ENCODE measurements at places on chromosomes 4 and X.

DNA sequence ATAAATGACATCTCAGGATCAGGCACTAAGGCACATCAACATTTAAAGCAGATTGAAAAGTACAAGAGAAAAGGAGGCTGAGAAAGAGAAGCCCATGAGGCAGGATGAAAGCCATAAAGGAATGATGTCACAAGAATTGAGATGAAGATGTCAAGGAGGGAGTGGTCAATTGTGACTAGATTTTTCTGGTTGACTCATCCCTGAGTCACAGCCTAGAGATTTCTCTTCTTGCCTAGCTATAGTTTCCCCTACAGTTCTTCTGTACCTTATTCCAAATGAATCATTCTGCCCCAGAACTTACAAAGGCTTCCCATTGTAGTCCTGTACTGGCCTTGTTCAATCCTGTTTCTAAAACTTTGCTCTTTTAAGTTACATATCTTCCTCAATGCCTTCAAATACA is 3.4 kb upstream of the USP53 start:
- DNase-seq: no peak

DNA sequence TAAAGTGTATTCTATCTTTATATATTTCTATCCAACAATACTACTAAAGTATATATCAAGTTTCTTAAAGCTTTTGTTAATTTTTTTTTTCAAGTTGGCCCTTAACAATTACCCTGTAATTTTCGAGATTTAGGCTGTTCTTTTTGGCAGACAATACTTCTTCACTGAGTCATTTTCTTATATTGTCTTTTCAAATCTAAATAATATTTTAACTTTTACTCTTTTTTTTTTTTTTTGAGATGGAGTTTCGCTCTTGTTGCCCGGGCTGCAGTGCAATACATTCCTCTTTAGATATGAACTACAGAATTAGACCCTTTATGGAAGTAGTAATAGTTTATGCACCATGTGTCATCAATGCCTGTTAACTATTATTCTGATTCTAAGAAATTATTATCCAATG is 120.7 kb downstream of the GLRA3 start:
- no peak for DNase-seq

GRCh38 chr4:174387143-174387542 is 103.4 kb downstream of the CEP44 start:
- DNase-seq: no peak

DNA sequence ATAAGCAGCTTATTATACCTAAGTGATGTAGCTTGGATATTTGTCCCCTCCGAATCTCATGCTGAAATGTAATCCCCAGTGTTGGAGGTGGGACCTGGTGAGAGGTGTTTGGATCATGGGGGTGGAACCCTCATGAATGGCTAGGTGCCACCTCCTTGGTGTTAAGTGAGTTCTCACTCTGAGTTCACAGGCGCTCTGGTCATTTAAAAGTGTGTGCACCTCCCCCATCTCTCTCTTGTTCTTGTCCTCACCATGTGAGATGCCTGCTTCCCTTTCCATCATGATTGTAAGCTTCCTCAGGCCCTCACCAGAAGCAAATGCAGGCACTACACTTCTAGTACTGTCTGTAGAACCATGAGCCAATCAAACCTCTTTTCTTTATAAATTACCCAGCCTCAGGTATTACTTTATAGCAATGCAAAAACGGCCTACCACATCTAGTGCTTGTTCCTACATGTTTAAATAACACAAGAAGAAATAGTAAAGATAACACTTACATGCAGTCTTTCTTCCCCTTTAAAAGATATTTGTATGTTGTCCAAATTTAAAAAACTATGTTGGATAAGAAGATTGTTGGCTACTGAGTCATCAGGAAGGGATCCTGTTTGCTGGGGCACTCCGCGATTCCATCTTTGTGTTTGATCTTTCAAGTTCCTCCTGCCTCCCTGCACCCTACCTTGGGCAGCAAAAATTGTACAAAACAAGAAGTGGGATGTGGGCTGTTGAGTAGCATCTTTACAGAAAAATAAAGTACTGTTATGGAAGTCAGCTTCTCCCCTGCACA is 29.7 kb downstream of the PPP1R2C start:
- DNase-seq: no peak

DNA sequence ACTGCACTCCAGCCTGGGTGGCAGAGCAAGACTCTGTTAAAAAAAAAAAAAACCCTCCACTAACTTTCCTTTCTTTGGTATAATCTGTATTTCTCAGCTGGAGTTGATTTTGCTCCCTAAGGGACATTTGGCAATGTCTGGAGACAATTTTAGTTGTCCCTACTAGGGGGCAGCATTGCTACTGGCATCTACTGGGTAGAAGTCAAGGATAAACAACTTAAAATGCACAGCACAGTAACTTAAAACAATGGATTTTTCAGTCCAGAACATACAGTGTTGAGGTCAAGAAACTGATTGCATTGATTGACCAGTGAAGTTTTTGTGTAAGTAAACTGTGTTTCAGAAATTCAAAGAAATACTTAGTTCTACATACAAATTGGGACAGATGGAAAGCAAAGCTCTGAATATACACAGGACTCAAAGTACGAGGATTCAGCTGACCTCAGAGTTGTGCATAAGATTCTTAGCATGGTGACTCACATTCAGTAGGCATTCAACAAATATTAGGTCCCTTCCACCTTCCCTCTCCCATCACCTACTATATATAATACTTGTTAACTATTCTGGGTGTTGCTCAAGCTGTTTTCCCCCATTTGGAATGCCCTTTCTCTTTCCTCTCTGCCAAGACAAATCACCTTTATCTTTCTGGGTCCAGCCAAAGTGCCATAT is 8.8 kb downstream of the DDX53 start:
- peak; percentile 10 for DNase-seq

DNA sequence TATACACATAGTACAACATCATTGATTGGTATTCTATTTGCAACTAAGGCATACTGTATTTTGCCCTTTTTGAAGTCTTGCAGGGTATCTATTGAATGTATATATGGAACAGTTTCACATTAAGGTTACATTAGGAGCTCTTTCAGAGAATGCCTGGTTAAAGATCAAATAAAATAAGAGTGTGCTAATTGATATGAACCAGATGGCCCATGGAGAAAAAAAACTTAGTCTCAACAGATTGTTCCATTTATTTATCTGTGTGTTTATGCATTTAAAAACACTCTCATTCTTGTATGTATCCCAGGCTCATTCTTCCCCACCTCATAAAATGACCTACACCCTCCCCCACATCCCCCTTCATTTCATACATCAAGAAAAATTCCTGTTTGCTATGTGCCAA is 35.2 kb upstream of the GRIA2 start:
- no peak for DNase-seq

- DNase-seq: no peak
These were observed 192.4 kb upstream of the RPL34 start for GRCh38 chr4:108427946-108428485.
